RCC 7860 (cell line): ENCODE measurements at places on chromosomes 16 and 17.

DNA sequence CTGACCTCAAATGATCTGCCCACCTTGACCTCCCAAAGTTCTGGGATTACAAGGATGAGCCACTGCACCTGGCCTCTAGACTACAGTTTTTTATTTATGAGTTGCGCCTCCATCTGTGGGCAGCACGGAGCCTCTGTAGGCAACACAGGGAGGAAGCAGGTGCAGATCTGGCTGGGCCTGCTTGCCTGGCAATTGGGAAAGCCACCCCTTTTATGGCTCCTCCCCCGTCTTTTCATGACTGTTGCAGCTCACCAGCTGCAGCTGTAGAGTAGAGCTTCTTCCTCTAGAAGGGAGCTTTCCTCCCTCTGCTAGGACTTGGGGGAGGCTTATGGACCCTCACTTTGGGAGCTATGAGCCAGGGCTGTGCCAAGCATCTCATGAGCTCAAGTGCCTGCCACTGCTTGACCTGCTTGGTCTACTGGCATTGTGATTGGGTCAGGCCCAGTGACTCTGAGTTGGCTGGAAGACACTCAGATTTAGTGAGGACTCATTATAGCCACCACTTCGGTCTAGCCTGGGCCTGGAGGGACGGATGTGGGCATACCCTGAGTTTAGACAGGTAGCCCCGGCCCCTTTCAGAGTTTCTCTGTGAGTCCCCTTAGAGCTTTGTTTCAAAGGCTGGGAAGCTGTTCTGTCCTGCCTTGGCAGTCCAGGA lies 6.9 kb upstream of the SLC7A6 start:
- DNase-seq: no peak

DNA sequence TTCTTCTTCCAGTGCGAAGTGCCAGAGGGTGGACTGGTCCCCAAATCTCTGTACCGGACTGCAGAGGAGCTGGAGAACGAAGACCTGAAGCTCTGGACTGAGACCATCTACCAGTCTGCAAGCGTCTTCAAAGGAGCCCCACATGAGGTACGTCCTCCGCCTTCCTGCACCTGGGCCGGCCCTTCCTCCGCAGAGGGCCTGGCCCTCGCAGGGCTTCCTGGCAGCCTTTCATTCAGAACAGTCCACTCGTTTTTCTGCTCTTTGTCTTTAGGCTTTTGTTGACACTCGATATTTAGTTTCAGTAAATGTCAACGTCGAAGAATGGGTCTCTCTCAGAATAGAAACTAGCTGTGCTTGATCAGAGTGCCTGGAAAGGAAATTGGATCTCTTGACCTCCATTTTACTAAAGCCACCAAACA lies 68.6 kb downstream of the SEC14L1 start:
- DNase-seq: no peak

- no peak for DNase-seq
Observed at GRCh38 chr16:13245713-13246377, 344.4 kb downstream of the SHISA9 start.

DNA sequence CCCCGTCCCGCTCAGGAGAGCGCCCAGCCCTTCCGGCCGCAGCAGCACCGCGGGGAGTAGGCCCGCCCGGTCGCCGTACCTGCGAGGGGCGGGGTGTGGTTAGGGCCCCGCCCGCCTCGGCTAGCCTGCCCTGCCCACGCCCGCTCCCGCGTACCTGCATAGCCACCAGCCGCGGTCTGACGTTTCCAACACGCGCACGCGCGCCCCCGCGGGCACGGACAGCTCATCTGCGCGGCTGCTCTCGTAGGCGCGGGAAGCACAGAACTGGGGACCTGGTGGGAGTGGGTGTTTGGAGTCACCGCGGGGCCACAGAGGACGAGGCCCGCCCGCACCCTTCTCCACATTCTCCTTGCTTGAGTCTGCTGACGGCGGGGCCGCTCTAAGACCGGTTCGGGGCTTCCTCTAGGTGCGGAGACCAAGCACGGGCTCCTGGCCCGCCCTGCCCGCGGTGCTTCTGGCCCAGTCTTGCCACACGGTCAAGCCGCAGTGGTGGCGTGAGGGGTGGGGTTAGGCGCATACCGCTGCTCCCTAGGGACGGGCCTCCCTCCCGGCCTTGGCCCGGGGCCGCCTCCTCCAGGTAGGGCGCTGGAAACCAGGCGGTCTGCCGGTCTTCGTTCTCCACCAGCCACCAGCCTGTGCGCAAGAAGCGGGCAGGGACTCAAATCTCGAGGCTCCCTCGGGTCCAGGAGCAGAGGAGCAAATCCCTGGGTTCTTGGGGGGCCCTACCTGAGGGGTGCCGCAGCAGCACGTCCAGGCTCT lies 1.8 kb downstream of the NOXO1 start:
- DNase-seq: no peak

GRCh38 chr16:54546521-54546920 lies 259.9 kb upstream of the IRX3 start:
- DNase-seq: no peak
